ENCODE measurements at places on chromosomes 6 and 20.

DNA sequence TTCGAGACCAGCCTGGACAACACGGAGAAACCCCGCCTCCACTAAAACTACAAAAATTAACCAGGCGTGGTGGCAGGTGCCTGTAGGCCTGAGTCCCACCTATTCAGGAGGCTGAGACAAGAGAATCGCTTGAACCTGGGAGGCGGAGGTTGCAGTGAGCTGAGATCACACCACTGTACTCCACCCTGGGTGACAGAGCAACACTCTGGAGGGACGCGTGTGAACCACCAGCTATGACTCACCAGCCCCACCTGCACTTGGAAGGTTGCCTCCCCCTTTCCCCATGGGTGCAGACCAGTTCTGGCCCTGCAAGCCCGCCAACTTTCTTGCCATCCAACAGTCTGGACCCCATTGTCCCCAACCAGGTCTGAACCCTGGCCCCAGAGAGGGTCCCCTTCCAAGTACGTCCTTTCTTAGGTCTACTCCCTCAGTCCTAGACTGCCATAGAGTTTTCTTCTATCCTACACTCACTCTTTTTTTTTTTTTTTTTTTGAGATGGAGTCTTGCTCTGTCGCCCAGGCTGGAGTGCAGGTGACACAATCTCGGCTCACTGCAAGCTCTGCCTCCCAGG lies 29.2 kb downstream of the ATP9A start:
- DNase-seq, result no peak

GRCh38 chr6:100809346-100809745 lies 71.8 kb downstream of the ASCC3 start:
- no peak for DNase-seq

- no peak for DNase-seq
Observed at GRCh38 chr20:17610566-17611289, 40.9 kb downstream of the DSTN start.

GRCh38 chr6:168032005-168032760 lies 34.7 kb downstream of the KIF25 start:
- no peak for DNase-seq

DNA sequence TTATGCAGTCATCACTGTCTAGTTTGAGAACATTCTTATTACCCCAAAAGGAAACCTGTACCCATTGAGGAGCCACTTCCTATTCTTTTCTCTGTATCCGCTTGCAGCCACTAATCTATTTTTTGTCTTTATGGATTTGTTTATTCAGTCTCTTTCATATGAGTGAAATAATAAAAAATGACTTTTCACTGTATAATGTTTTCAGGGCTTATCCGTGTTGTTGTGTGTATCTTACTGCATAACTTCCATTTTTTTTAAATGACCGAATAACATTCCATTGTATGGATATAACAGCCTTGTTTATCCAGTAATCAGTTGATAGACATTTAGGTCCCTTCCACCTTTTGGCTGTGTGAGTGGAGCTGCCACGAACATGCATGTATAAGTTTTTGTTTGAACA lies 86.6 kb downstream of the ZFAND3 start:
- DNase-seq, result no peak

- DNase-seq, result peak; percentile 52
Observed at GRCh38 chr6:126803769-126804168, 314.7 kb upstream of the RSPO3 start.

DNA sequence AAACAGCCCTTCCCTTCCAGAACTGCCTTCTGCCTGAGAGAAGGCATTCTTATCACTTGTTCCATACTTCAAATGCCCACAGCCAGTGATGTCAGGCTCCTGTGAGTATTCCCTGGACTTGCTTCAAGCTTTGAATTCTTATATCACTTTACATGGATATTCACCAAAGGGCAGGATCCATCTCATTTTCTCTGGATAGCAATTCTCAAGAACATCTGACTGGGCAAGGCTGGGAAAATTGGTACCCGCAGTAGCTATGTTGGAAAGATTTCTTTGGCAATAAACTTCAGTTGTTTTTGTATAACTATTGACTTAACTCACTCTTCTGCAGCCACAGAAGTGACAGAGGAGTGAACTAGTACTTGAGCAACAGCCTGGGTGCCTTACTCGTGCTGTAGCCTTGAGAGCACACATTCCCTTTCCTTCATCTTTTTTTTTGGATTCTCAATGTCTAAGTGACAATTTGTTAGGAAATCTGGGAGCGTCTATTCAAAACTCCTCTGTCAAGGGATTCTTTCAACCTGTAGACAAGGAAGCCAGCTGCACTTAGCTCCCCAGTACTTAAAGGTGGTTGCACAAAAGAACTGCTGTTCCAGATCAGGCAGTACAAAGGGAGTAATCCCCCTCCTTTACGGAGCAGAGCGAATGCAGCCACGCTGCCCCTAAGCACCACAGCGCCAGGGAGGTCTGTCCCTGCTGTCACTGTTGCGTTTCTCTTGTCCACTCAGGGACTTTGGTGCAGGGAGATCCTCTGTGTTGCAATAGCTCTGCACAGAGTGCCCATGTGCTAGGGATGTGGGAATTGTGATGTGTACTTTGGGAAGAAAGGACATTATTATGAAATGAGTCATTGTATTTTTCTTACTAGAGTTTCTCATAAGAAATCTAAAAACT lies 69.6 kb downstream of the JAG1 start:
- DNase-seq, result no peak

DNA sequence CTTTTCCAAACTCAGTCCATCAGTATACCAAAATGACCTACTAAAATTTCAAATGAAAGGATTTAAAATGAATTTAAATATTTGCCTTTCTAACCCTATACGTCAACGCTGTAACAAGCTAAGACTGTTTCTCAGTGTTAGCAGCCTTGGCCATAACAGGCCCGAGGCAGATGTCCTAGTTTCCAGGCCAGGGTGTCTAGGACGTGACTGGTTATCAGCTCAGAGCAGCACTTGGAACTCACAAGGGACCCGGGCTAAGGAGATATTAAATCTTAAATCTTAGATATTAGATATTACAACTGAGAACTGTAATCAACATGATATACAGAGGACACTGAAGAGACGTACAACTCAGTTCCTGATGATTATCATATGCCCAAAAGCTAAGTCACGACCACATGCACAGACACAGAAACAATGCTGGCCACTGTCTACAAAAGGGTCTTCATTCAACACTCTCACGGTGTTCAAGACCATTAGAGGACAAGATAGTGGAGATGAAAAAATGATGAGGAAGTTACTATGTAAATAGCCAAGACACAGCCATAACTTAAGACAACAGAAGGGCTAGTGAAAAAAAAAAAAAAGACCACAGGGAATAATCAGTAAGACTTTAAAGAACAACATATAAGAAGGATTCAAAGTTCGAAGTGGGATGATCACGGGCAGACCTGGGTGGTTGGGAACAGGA lies at the start of gene CLDN20:
CLDN20 (plus strand) TSS at position 641 of the 691 bp plus-strand sequence. CDS start 11,707 bp downstream, outside the sequence.
- DNase-seq, result no peak

DNA sequence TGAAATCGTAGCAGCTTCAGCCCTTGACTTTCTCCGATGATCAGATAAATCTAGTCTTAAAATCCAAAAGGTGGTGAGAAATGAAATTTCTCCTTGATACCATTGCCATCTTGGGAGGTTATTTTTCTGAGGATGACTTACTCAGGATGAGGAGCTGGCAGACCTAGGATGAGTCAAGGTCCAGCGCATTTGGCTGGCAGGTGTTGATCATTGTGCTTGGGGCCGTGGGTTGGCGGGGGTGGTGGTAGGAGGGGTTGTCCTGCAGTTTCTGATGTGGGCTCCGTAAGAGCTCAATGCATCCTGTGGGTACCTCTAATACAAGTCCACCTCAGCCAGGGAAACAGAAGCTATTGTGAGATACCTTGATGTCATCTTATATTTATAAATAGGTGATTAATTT lies 148.3 kb upstream of the SCGN start:
- peak; percentile 72 for DNase-seq

DNA sequence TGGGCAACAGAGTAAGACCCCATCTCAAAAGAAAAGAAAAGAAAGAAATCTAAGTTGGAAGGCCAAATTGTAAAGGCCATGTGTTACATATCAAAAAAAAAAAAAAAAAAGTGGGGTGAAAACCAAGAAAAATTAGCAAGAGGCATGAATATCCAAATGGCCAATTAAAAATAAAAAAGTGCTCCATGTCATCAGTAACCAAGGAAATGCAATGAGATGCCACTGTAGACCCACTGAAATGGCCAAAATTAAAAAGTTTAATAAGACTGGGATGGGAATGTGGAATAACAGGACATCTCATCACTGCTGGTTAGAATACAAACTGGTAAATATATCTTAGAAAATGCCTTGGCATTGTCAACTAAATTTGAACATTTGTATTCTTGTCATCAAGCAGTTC lies 30.1 kb upstream of the BCLAF1 start:
- DNase-seq, result no peak

- DNase-seq, result no peak
Observed at GRCh38 chr6:75044846-75045245, 161.0 kb downstream of the COL12A1 start.

DNA sequence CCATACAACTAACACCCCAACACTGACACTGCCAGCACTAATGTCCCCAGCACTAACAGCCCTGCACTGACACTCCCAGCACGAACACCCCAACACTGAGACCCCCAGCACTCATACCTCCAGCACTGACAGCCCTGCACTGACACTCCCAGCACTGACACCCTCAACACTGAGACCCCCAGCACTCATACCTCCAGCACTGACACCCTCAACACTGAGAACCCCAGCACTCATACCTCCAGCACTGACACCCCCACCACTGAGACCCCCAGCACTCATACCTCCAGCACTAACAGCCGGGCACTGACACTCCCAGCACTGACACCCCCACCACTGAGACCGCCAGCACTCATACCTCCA lies 57.2 kb downstream of the ERMARD start:
- DNase-seq, result no peak

GRCh38 chr6:17580518-17581048 lies 19.5 kb upstream of the FAM8A1 start:
- DNase-seq, result peak; percentile 74

DNA sequence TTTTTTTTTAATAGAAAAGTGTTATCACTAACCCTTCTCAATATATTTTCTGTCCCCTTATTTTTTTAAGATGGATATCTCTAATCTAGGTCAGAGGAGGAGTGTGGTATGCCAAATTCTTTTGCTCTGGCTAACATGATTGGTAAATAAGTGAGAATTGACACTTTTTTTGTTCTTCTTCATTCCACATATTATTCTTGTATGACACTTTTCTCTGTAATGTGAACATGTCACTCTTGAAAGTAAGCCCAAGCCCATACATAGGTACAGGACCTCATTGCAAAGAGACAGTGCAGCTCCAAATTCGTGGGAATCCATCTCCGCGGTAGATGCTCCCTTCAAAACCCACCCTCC lies 142.5 kb upstream of the TCF21 start:
- DNase-seq, result no peak

GRCh38 chr6:117327149-117328004 lies 62.0 kb downstream of the VGLL2 start:
- DNase-seq, result no peak

- DNase-seq, result no peak
Observed at GRCh38 chr6:121158438-121158837, 175.8 kb downstream of the TBC1D32 start.

- no peak for DNase-seq
Observed at GRCh38 chr20:10639077-10639736, 34.6 kb downstream of the JAG1 start.

DNA sequence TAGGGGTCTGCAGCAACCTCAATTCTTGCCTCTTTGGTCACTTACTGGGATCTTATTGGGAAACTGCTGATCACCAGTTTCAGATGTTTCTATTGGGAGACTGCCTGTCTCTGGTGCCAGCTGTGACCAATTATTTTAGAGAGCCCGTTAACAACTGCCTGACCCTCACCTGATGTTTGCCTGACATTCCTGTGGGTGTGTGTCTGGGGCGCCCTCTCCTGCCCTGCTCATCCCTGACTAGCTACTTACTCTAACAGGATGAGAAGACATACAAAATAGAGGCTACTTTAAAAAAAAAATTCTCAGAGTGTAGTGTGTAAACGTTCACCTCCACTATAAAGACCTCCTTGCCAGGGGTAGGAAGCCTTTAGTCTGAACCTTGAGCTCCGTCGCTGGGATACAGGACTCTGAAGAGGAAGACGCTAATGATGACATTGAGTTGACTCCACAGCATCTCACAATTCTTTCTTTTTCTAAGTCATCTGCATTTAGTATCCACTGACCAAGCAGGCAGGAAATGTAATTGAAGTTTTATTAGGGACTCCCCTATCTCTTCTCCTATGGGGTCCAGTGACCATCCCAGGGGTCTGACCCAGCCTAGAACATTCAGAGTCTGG lies 54.6 kb upstream of the DDR1 start:
- DNase-seq, result no peak

GRCh38 chr6:32637219-32637880 lies at the start of gene HLA-DQA1:
HLA-DQA1 (plus strand) TSS chr6:32637406; CDS start chr6:32637459, 53 bp downstream.
- no peak for DNase-seq

DNA sequence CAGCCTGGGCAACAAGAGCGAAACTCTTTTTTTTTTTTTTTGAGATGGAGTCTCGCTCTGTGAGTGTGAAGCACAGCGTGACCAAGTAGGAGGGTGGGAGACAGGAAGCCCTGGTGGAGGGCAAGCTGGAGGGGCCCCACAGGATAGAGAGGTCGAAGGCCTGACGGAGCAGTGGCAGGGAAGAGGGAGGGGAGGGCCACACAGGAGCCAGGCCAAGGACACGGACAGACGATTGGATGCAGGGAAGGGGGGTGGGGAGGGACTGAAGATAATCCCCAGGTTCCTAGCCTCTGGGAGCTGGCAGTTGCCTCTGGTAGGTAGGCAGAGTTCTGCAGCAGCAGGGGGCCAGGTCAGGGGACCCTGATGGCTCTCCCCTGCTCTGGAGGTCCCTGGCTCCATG lies 10.8 kb upstream of the GUCA1A start:
- DNase-seq, result no peak

Measured in NCI-H69 (cell line).